ENCODE measurements at places on chromosomes 16 and 17. TPM values are rescaled to one million over a fixed set of nuclear protein-coding genes. Genes with fewer than 3 reads are reported as not detected.

- peak; percentile 41 for DNase-seq
Observed at GRCh38 chr16:10871157-10871991, 5.6 kb upstream of the CIITA start.

The NPTX1 gene
- total RNA-seq: not detected

DNA sequence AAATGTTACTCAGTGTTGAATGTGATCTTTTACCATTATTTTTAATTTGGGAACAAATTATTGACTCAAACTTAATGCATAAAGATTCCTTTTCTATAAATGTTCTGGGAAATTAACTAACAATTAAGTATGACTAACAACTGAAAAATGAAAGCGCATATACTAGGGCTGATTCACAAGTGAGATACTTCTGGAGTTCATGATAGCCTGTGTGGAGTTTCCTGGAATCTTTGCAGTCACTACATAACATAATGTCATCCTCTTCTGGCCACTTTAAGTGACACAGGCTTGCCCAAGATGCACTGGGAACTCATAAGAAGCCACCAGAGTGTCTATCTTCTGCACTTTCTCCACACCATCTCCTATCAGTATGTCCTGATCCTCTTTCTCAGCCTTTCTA is 450.3 kb upstream of the CDH11 start:
- no peak for DNase-seq

DNA sequence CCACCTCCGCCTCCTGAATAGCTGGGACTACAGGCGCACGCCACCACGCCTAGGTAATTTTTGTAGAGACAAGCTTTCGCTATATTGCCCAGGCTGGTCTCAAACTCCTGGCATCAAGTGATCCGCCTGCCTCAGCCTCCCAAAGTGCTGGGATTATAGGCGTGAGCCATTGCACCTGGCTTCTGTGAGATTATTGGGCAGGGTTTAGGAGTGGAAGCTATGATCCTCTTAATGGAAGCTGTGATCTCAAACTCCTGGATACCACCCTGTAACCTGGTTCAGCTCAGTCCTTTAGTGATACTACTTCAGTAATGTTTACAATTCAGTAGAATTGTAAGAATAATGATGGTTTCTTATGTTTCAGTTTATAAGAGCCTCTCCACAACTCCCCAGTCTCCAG is 14.1 kb downstream of the NFE2L1 start:
- no peak for DNase-seq

DNA sequence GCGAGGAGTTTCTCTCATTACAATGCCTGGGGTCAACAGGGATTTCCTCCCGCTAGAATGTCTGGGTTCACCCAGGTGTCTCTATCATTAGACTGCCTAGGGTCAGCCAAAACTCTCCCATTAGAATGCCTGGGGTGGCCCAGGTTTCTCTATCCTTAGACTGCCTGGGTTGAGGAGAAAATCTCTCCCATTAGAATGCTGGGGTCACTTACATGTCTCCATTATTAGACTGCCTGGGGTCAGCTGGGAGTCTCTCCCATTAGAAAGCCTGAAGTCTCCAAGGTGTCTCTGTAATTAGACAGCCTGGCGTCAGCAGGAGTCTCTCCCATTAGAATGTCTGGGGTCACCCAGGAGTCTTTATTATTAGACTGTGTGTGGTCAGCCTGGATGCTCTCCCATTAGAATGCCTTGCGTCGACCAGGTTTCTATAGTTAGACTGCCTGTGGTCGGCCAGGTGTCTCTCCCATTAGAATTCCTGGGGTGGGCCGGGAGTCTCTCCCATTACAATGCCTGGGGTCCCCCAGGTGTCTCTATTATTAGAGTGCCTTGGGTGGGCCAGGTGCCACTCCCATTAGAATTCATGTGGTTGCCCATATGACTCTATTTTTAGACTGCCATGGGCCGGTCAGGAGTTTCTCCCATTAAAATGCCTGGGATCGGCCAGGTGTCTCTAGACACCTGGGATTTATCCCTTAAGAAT is 2272.1 kb downstream of the TP53TG3F start:
- DNase-seq: no peak

- DNase-seq: no peak
Observed at GRCh38 chr17:80453126-80453997, 23.0 kb downstream of the NPTX1 start.
